ENCODE measurements at places on chromosomes 2 and 18. TPM values are rescaled to one million over a fixed set of nuclear protein-coding genes. Genes with fewer than 3 reads are reported as not detected.

The SLC30A3 gene
- 0.34 TPM for total RNA-seq

The CLEC4F gene
- total RNA-seq, result not detected

The SIGLEC15 gene
- total RNA-seq, result 0.67 TPM

The NEU2 gene
- not detected for total RNA-seq

The NPHP1 gene
- 8.4 TPM for total RNA-seq

The COBLL1 gene
- total RNA-seq, result 0.67 TPM

The DLX1 gene
- not detected for total RNA-seq

The LBH gene
- total RNA-seq, result 6.7 TPM

The CDH2 gene
- total RNA-seq, result 12.0 TPM

The AGFG1 gene
- total RNA-seq, result 44.9 TPM

The SNRNP27 gene
- 85.2 TPM for total RNA-seq

The TANC1 gene
- 13.1 TPM for total RNA-seq

The UGT1A8 gene
- not detected for total RNA-seq

The LIMS3 gene
- 1.2 TPM for total RNA-seq

The LYPD1 gene
- total RNA-seq, result 0.34 TPM

The MOGAT1 gene
- not detected for total RNA-seq

The RAB6C gene
- not detected for total RNA-seq

The RSAD2 gene
- not detected for total RNA-seq

The C1QL2 gene
- total RNA-seq, result not detected

The TBR1 gene
- not detected for total RNA-seq

The RAD51AP2 gene
- not detected for total RNA-seq

The CLIP4 gene
- 18.0 TPM for total RNA-seq

The INPP5D gene
- 0.15 TPM for total RNA-seq

The SH3BP4 gene
- total RNA-seq, result 62.1 TPM

The PCARE gene
- total RNA-seq, result not detected

The TACR1 gene
- total RNA-seq, result not detected
